Left lung (tissue), 14 donors: ENCODE measurements at places on chromosomes 11 and 22. TPM values are rescaled to one million over a fixed set of nuclear protein-coding genes. Genes with fewer than 3 reads are reported as not detected.

Gene C22orf42
- total RNA-seq: not detected

Gene CBL
- 22.0 TPM for total RNA-seq

GRCh38 chr22:22374163-22374562 is 129.6 kb downstream of the VPREB1 start:
- no peak for DNase-seq

GRCh38 chr22:44261164-44261860 is 51.4 kb downstream of the SHISAL1 start:
- DNase-seq: no peak

DNA sequence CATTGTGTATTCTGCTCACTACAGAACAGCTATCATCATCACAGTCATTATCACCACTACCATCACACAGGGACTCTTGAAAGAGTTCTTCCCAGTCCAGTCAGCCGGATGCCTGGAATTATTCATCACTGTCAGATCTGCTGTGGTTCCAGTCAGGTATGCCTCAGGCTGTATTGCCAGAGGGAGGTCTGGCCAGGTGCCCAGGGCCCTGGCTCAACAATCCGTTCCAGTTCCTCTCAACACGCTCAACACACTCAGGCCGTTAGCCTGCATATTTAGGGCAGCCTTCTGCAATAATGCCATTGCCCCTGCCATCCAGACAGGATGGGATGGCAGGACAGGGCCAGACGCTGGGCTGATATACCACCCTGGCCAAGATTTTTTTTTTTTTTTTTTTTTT is 28.6 kb upstream of the RASL10A start:
- peak; percentile 63 for DNase-seq

- no peak for DNase-seq
Observed at GRCh38 chr11:45834298-45834756, 12.9 kb upstream of the CRY2 start.

Gene GRIK4
- 3.5 TPM for total RNA-seq

- DNase-seq: no peak
Observed at GRCh38 chr11:71505001-71505400, 22.1 kb upstream of the KRTAP5-7 start.

- no peak for DNase-seq
Observed at GRCh38 chr11:111361874-111362273, 17.2 kb downstream of the POU2AF1 start.

Gene ST14
- total RNA-seq: 80.6 TPM

Gene TEAD1
- total RNA-seq: 87.3 TPM

Gene SBF2
- 34.0 TPM for total RNA-seq

Gene ABCC8
- total RNA-seq: 0.52 TPM

Gene TMEM45B
- 24.3 TPM for total RNA-seq

DNA sequence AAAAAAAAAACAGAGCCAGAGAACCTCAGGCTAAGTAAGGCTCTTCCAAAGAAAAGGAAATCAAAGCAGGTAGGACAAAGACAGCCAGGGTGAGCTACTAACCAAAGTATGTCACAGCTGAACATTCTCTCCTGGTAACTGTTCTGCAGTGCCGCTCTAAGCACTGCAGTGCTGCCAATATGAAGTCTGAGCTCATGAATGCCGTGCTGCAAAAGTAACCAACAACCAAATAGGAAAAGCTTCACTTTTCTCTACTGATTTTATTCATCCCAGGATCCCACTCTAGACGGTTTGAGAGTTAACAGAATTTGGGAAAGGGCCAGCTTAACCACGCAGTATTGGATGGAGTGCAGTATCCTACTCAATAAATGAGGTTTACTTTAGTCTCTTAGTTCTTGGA is 3.5 kb downstream of the SIK3 start:
- DNase-seq: peak; percentile 47

Gene ZNRF3
- 13.1 TPM for total RNA-seq

DNA sequence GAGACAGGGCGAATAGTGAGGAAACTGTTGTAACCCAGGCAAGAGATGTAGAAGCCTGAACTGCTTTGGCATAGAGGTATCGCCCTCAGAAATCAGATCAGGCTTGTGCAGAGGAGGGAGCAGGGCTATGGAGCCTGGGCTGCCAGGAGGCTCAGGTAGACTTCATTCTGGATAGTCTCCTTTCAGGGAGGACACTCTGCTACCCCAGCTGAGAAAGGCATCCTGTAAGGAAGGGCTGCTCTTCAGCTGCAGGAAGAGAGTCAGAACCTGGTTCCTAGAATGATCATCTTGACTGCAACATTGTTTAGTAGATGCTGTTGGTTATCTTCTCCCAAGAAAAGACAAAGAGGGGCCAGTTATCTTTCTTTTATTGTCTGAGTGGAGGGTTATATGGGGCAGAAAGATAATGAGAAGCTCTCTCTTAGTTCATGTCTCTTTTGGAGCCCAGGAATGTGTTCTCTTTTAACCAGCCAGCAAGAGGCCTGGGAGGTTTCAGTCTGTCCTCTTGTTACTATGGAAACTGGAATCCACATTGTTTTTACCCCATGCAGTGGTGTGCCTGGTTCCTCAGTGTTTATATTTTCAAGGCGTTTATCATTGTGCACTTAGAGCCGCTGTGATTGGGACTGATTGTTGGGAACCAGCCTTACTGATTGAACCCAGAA is 95.7 kb downstream of the STIM1 start:
- DNase-seq: peak; percentile 66

Gene HSD17B12
- 129 TPM for total RNA-seq

Gene SSTR3
- total RNA-seq: 0.26 TPM

GRCh38 chr11:70928854-70929598 is 323.4 kb downstream of the SHANK2 start:
- DNase-seq: no peak

GRCh38 chr11:133817449-133817848 is 27.9 kb downstream of the SPATA19 start:
- no peak for DNase-seq

DNA sequence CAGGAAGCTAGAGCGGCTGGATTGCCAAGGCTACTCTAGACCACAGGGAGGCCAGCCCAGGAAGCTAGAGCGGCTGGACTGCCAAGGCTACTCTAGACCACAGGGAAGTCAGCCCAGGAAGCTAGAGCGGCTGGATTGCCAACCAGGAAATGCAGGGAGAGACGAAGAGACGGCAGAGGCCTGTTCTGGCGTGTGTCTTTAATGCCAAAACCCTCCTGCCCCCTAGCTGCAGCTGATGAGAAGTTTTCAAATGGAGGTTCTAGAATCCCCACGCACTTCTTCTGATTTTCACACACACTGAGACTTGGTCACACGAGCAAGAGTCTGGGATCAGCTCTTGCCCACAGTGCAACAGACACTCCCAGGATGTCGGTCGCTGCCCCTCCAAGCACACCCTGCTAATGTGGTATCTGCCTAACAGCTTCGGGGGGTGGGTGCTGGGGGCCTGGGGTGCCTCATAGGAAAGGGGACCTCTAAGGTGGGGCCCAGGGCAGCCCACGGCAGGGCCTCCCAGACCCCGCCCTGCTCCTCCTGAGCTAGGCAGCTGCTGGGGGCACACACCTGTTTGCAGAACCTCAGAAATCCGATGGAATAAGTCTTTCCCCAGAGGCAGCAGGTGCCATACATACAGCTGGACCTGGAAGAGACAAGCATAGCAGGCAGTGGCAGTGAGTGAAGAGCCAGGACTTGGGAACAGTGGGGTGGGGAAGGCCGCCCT is 28.5 kb downstream of the MAFF start:
- peak; percentile 57 for DNase-seq

Gene C11orf71
- 8.8 TPM for total RNA-seq

GRCh38 chr11:128603003-128603696 is 15.8 kb upstream of the ETS1 start:
- no peak for DNase-seq

DNA sequence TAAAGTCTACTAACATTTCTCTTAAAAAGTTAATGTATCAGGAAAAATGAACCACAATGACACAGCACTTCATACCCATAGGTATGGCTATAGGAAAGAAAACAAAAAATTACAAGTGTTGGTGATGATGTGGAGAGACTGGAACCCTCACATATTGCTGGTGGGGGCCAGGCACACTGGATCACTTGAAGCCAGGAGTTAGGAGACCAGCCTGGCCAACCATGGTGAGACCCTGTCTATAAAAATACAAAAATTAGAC is 26.7 kb downstream of the TCF20 start:
- no peak for DNase-seq

DNA sequence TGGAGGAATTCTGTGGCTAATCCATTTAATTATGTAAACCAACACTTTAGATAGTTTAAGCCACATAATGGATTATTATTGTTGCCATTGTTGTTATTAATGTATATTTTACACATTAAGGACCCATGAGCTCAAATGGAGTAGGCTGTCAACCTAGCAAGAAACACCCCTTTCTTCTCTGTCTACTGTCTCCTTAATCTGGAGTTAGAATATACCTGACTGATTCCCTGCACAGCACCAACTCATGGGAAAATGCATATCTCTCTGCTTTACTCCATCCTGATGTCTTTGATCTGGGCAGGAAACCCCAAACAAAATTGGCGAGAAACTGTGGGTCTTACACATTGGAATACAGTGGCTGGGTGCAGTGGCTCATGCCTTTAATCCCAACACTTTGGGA is 24.0 kb upstream of the ME3 start:
- no peak for DNase-seq

GRCh38 chr11:120942701-120943100 is 81.2 kb upstream of the TBCEL start:
- DNase-seq: no peak

Gene TMEM225
- not detected for total RNA-seq

DNA sequence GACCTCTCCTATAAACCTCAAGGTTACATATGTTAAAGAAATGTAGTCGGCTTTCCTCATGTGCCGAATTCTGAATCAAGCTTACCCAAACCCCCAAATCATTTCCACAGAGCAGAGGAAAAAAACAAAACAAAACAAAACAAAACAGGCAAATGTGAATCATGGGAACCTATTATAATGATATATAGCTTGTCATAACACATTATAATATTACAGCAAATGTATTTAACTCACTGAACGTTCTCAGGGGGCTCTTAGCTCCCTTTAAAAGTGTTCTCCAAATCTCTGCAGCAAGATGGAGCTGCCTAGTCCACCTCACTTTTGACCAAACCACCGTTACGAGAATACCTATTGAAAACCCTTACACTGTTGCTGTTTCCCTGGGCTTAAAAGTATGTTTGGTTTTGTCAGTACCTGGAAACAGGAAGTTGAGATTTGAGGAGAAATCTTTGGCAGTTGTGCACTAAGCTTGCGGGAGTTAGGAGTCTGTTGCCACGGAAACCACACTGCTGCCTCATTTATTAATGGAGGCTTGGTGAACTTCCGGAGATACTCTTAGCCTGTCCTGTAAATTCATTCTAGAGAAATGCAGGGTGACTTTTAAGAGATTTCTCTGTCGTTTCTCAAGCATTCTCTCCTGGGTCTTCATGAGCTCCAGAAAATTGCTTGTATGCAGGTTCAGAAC is 167.0 kb upstream of the RASSF10 start:
- DNase-seq: no peak

Gene TOM1
- 81.3 TPM for total RNA-seq

Gene TSSK2
- total RNA-seq: not detected

Gene BAIAP2L2
- total RNA-seq: 0.34 TPM

GRCh38 chr11:71120471-71120896 is 131.9 kb downstream of the SHANK2 start:
- DNase-seq: no peak

Gene BBOX1
- total RNA-seq: 0.34 TPM

Gene C11orf91
- total RNA-seq: not detected

GRCh38 chr22:37411655-37412054 is 15.6 kb downstream of the ELFN2 start:
- DNase-seq: no peak

DNA sequence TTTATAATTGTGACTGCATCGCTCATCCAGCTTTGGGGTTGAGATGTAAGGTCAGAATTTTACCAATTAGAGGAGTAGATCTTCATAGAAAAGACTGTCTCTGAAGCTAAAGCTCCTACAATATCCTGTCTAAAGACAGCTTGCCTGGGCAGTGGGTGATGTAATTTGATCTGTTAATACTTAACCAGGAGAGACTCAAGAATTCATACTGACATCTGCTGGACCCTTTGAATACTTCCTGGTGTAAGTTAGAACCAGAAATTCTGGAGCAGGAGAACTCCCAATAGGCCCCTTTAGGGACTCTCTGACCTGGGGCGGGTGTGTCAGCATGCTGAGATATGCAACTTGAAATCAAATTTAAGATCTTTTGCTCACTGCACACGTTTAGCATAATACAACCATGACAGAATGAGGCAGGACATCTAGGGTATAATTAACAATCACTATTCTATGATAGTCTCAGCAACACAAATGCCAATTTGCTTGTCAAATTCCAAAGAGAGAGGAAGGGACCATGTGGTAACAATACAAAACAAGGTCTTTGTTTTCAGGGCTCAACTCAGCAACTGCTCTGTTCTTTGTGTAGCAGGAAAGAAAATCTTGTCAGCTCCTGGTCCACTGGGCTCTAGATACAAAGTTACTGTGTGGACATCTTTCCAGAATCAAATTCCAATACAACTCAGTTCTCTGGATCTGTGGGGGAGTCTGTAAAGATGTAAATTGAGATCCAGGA is 143.9 kb downstream of the INSC start:
- DNase-seq: no peak

- no peak for DNase-seq
Observed at GRCh38 chr11:62678433-62678769, 472 bp downstream of the UBXN1 start.

- DNase-seq: no peak
Observed at GRCh38 chr11:39304586-39304985, 2154.9 kb downstream of the LRRC4C start.

Gene P2RY2
- total RNA-seq: 9.3 TPM

DNA sequence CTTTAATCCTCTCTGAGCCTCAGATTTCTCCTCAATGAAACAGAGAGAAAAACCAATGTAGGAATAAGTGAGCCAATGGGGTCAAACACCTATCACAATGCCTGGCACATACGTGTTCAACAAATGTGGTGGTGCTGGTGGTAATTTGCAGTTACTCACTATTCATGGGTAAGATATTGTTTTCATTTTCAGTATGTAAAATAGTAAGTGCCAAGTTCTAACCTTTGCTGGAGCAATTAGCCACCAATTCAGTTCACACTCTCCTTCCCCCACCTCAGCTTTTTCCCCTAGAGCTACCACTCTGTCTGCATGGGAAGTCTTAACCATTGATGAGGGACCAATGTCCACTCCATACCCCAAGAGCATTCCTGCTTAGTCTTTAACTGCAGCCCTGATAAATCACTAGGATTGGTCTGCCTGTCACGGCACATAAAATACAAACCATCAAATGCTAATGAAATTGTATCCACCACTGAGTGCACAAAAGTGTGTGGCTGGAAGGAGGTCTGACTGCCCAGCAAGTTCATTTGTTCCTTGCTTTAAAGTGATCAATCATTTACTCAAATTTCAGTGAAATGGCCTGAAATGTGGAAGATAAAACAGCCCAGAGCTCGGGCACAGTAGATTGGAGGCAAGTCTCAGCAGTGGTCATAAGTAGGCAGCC is 187.4 kb upstream of the API5 start:
- no peak for DNase-seq

Gene VWCE
- total RNA-seq: 0.55 TPM
